Astrocyte (in vitro differentiated cells and primary cell): ENCODE measurements at places on chromosomes 16 and 17. TPM values are rescaled to one million over a fixed set of nuclear protein-coding genes. Genes with fewer than 3 reads are reported as not detected.

Gene AGRP
- not detected in 2 replicates for total RNA-seq

Gene KAT2A
- 23.6 and 25.5 TPM in 2 replicates for total RNA-seq

Gene TBC1D28
- total RNA-seq = not detected in 2 replicates

Gene ARHGAP44
- 1.4 and 3.0 TPM in 2 replicates for total RNA-seq

Gene NXN
- 104 and 106 TPM in 2 replicates for total RNA-seq

Gene MYH1
- not detected in 2 replicates for total RNA-seq

Gene TMEM98
- total RNA-seq = 59.6 and 62.6 TPM in 2 replicates

GRCh38 chr16:16021646-16021987 lies 72.2 kb downstream of the ABCC1 start:
- no peak for DNase-seq
- H3K4me1 ChIP-seq = peaks cover 50% of the 10 kb centered on the region
- no peak overlapping the region for H3K4me3 ChIP-seq
- H3K27ac ChIP-seq = peak overlapping the region; percentile 88
- H3K36me3 ChIP-seq = peaks cover 11% of the 10 kb centered on the region
- H3K27me3 ChIP-seq = no peaks in the 10 kb centered on the region

GRCh38 chr16:77211880-77212740 lies 12.9 kb downstream of the SYCE1L start:
- peak overlapping the region; percentile 24 for H3K27ac ChIP-seq
- peak overlapping the region; percentile 64 for H3K4me3 ChIP-seq
- H3K4me1 ChIP-seq = peaks cover 16% of the 10 kb centered on the region
- no peaks in the 10 kb centered on the region for H3K36me3 ChIP-seq

- H3K27ac ChIP-seq = peak within 1 kb of the TSS; percentile 91
- no peaks in the 10 kb centered on the region for H3K27me3 ChIP-seq
- peaks cover 11% of the 10 kb centered on the region for H3K36me3 ChIP-seq
- no peak for DNase-seq
- peaks cover 38% of the 10 kb centered on the region for H3K4me1 ChIP-seq
- H3K4me3 ChIP-seq = peak within 1 kb of the TSS; percentile 94
Observed at GRCh38 chr17:8162233-8162996, at the start of gene VAMP2. TSS of gene VAMP2 (minus strand) at chr17:8162948. CDS start at chr17:8162879, 69 bp downstream.

GRCh38 chr16:27963471-27963965 lies 100.0 kb downstream of the GSG1L start:
- H3K36me3 ChIP-seq = no peaks in the 10 kb centered on the region
- H3K4me3 ChIP-seq = no peak overlapping the region
- H3K4me1 ChIP-seq = no peaks in the 10 kb centered on the region
- peaks cover 2% of the 10 kb centered on the region for H3K27me3 ChIP-seq

DNA sequence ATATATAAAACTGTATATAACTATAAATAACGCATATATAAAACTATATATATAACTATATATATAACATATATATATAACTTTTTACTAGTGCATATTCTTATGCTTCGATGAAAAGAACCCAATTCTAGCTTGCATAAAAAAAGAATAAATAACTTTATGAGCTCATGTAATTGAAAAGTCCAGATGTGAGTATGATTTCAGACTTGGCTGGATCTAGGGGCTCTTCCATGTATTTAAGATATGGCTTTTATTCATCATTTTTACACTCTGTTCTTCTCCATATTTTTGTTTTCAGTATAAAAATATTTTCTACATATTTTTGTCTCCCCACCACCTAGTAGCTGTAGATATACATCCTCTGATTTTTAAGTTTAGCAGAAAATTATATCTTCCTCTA lies 417.5 kb downstream of the CDH11 start:
- H3K4me1 ChIP-seq = no peaks in the 10 kb centered on the region
- H3K27me3 ChIP-seq = no peaks in the 10 kb centered on the region
- no peak overlapping the region for H3K4me3 ChIP-seq
- H3K36me3 ChIP-seq = no peaks in the 10 kb centered on the region
- no peak for DNase-seq

GRCh38 chr17:613725-614124 lies 100.9 kb downstream of the VPS53 start:
- H3K27me3 ChIP-seq = no peaks in the 10 kb centered on the region
- no peak overlapping the region for H3K4me3 ChIP-seq
- DNase-seq = no peak
- peaks cover 6% of the 10 kb centered on the region for H3K36me3 ChIP-seq

GRCh38 chr17:22503322-22503899 lies 811.1 kb downstream of the KCNJ18 start:
- no peaks in the 10 kb centered on the region for H3K27me3 ChIP-seq
- H3K4me1 ChIP-seq = no peaks in the 10 kb centered on the region
- H3K36me3 ChIP-seq = no peaks in the 10 kb centered on the region
- H3K4me3 ChIP-seq = no peak overlapping the region
- no peak for DNase-seq

DNA sequence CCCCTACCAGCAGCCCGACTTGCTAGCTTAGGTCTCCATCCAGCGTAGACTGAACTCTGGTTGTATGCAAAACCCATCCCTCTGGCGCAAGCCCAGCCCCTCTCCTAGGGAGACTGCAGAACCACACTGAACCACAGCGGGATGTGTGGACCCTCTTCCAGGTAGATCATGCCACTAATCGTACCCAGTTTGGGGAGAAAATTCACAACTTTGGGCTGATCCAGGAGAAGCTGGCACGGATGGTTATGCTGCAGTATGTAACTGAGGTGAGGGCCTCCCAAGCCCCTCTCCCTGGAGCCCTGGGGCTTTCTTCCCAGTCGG lies 3.2 kb downstream of the ACADVL start:
- H3K36me3 ChIP-seq = peaks cover 13% of the 10 kb centered on the region
- DNase-seq = no peak
- H3K27ac ChIP-seq = no peak overlapping the region
- no peaks in the 10 kb centered on the region for H3K27me3 ChIP-seq
- no peak overlapping the region for H3K4me3 ChIP-seq

GRCh38 chr17:80761110-80761871 lies 216.7 kb downstream of the RPTOR start:
- H3K27me3 ChIP-seq = no peaks in the 10 kb centered on the region
- H3K27ac ChIP-seq = peak overlapping the region; percentile 73
- peak overlapping the region; percentile 24 for H3K4me3 ChIP-seq
- DNase-seq = peak; percentile 89

- no peak overlapping the region for H3K4me3 ChIP-seq
- no peaks in the 10 kb centered on the region for H3K4me1 ChIP-seq
- no peaks in the 10 kb centered on the region for H3K36me3 ChIP-seq
- DNase-seq = no peak
Observed at GRCh38 chr17:62761884-62762283, 46.2 kb downstream of the MARCHF10 start.

DNA sequence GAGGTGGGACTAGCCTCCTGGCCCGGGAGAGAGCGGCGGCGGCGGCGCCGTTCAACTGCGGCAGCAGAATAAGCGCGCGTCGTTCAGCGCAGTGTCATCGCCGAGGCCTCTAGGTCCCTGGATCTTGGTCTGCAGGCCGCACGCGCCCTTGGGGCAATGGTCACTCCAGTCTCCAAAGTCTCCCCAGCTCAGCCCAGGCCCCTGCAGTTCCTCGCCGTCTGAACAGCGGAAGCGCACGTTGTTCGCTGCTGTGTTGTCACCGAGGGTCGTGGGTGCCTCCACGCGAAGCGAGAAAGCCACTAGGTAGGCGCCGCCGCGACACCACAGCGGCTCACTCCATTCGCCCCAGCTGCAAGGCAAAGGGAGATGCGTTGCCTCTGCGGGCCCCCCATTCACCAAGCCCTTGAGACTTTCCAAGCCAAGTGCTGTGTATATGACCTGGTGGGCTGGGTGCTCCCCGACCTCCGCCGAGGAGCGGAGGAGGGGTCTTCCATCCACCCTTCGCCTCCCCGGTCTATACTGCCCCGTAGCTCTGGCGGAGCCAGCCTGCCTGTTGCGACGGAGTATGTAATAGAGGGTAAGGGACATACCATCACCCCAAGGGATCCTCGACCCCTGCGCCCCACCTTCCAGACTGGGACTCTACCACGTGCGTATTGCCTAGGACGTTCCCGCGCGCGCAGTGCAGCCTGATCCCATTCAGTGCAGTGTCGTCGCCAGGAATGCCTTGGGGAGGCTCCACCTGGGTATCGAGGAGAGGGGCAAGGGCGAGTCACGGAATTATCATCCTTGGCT lies 656 bp downstream of the VMO1 start:
- peaks cover 40% of the 10 kb centered on the region for H3K27me3 ChIP-seq
- no peaks in the 10 kb centered on the region for H3K36me3 ChIP-seq
- H3K4me1 ChIP-seq = peaks cover 20% of the 10 kb centered on the region
- no peak overlapping the region for H3K4me3 ChIP-seq
- H3K27ac ChIP-seq = no peak overlapping the region
